ENCODE measurements at places on chromosomes 3 and 15. TPM values are rescaled to one million over a fixed set of nuclear protein-coding genes. Genes with fewer than 3 reads are reported as not detected.

DNA sequence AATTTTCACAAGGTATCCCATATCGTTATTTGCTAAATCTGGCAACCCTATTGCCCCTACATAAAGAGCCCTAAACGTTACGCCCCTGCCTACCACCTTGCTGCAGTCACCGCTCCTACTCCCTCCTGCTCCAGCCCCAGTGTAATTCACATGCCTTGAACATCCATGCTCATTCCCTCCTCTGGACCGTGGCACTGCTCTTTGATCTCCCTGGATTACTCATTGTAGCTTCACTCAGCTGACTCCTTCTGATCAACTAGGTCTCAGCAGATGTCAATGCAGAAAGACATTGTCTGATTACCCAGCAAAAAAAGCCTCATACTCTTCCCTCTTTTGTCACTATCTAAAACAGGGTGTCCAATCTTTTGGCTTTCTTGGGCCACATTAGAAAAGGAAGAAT is 40.7 kb upstream of the KBTBD8 start:
- DNase-seq: no peak

DNA sequence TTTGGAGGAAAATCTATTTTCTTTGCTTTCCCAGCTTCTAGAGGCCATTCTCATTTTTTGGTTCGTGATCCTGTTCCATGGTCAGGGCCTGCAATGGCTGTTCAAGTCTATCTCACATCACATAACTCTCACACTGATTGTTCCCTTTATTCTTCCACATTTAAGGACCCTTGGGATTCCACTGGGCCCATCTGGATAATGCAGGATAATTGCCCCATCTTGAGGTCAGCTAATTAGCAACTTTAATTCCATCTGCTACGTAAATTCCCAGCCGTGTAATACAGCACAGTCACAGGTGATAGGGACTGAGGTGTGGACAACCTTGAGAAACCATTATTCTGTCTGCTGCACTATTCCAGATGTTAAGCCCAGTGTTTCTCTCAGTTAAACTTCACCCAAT is 311.6 kb upstream of the CNTN4 start:
- no peak for DNase-seq

GRCh38 chr15:37149146-37149545 is 48.8 kb upstream of the MEIS2 start:
- DNase-seq: no peak

- DNase-seq: no peak
Observed at GRCh38 chr3:28940530-28940929, 340.3 kb upstream of the RBMS3 start.

GRCh38 chr3:175495331-175495730 is 636.2 kb downstream of the NAALADL2 start:
- DNase-seq: no peak

The CYP1A1 gene
- polyA plus RNA-seq: not detected

The RARRES1 gene
- polyA plus RNA-seq: 24.2 TPM
